ENCODE measurements at places on chromosomes 3 and 15.
A peak's percentile ranks its signal among the peaks of the same experiment; 100 is the strongest.

- DNase-seq = no peak
Observed at GRCh38 chr15:62320259-62320658, 155.2 kb upstream of the C2CD4B start.

DNA sequence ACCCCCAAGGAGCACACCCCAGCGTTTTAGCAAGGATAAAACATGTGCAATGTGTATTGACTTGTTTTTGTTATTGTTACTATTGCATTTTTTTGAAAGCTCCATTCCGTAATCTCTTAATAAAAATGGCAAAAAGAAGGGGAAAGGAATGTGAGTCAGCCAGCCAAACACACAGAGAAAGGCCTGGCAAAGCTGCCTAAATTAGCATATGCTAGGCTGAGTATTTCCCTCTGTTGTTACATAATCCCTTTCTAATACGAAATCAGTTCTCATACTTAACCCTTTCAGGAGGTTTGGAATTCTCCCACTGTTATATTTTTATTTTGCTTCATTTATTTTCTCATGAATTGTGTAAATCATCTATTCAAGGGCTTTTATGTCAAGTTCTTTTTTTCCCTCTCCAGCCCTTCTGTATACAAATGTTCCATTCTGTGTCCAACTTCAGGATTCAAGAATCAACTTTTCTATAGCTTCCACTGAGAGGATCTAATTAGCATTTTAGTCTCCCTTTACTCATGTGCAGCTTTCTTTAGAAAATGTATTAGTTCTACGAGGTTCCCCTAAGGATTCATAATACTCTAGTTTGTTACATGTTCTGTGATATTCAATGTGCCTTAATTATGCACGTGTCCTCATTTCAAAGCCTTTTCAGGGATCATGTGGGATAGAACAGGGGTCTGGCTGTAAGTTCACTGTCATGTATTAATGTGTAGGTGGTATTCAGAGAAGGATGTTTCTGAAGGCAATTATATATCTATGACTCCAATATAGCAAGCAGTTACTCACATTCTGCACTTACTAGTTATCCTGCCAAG is 9.2 kb downstream of the CADM2 start:
- DNase-seq = no peak

DNA sequence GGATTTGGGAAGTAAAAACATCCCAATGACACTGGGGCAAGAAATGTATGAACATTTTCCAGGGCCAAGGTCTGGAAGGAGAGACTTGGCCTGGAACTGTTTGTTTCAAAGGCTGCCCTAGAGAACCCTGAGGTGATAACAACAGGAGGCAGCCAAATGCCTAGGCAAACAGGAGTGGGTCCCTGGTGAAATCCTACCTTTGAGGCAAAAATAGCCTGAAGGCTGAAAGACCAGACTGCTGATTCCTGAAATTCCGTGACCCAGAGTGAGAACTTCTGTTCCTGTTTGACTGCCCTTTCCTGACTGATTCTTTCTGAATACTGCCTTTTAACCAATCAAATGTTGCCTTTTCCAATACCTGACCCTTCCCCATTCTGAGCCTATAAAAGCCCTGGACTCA is 196.4 kb downstream of the NSUN3 start:
- no peak for DNase-seq

DNA sequence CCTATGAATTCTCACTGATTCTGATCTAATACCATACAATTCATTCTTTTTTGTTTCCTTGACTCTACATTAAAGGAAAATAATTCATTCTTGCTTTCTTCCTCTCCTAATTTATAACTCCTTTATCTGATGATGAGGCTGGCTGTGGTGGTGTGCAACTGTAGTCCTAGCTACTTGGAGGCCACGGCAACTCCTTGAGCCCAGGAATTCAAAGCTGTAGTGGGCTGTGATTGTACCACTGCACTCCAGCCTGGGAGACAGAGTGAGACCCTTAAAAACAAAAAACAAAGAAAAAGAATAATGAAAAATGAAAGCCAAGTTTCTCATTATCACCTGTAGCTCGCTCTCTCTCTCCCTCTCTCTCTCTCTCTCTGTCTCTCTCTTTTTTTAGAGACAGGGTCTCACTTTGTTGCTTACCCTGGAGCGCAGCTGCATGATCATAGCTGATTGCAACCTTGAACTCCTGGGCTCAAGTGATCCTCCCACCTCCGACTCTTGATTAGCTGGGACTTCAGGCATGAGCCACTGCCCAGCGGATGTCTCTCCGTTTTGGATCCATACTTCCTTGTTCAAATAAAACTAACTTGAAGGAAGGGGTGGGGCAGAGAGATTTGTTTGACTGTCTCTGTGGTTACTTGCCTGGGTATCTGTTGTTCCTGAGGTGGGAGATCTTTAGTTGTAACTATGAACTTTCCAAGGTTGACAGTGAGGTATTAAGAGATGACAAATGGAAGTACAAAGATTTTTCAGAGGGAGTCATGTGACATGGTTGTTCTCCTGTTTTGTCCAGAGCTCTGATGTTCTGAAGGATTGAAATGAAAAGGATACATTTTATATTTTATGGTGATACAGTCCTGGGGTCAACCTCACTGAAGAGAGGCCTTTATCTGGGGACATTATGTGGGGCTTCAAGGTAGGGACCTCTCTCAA is 46.9 kb downstream of the STARD9 start:
- DNase-seq = no peak

DNA sequence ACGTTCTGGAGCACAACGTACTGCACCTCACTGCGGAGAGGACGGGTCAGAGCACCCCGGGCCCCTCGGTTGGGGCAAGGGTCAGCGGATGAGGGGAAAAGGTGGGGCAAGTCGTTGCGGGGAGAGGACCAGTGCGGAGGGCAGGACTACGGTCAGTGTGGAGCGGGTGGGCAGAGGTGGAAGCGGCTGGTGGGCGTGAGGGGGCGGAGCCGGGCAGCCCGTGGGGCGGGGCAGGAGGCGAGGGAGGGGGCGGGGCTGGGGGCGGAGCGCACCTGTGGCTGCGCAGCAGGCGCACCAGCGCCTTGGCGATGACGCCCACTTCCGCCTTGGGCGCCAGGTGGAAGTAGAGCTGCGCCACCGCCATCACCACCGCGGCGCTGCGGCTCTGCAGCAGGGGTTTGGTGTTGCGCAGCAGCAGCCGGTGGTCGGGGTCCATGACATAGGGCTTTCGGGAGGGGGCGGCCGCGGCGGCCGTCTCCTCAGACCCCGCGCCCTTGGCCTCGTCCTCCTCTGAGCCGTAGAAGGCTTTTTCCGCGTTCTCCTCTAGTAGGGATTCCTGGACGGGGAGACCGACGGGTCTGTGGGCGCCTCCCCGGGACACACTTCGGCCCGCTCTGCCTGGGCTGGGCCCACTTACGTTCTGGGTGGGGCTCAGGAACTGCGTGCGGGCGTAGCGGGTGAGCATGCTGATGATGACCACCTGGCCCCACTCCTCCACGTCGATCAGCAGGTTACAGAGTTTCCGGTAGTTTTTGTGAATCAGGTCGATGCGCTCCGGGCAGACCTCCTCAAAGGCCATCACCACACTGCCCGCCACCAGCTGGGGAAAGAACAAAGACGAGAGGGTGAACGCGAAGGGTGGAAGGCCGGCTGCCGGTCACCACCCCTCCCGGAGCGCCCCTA is 29.2 kb downstream of the AP3B2 start:
- DNase-seq = peak; percentile 67

DNA sequence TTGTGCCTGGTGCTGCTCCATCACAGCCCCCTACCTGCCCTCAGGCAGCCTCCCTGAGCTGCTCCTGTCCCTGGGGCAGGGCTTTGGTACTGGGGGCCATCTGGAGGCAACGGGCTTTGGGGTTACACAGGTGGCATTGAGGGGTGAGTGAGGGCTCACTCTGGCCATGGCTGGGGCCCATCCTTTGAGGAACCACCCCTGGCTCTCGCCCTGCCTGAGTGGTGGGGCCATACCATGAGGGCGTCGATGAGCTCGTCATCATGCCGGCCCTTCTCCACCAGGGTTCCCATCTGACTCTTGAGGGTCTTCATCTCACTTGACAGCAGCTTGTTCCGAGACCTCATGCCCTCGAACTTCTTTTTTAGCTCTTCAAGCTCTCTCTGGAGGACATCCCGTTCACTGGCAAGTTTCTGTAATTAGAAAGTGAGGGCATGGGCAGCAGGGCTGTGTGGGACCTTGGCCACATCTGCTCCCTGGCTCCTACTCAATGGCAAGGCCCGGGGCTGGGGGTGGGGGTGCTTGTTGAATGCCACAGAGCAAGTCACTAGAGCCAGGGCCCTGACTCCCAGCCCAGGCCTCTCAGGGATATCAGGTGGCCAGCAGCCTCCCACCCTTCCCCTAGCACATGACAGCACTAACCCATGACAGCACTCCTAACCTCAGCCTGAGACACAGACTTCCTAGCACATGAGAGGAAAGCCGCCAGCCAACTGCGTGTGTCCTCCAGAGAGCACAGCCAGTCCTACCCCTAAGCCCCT is 33.5 kb downstream of the CCDC13 start:
- no peak for DNase-seq

- DNase-seq = no peak
Observed at GRCh38 chr15:58332676-58333400, 99.0 kb upstream of the LIPC start.

DNA sequence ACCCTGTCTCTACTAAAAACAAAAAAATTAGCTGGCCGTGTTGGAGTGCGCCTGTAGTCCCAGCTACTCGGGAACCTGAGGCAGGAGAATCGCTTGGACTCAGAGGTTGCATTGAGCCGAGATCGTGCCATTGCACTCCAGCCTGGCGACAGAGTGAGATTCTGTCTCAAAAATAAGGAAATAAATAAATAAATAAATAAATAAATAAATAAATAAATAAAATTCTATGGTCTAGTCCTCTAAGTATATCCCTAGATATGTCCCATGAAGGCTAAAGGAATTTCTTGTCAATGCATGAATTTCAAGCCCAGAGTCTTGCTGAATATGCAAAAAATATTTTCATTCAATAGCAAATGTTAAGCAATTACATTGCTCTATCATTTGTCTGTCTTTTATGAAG is 149.0 kb downstream of the EPHA3 start:
- DNase-seq = no peak

DNA sequence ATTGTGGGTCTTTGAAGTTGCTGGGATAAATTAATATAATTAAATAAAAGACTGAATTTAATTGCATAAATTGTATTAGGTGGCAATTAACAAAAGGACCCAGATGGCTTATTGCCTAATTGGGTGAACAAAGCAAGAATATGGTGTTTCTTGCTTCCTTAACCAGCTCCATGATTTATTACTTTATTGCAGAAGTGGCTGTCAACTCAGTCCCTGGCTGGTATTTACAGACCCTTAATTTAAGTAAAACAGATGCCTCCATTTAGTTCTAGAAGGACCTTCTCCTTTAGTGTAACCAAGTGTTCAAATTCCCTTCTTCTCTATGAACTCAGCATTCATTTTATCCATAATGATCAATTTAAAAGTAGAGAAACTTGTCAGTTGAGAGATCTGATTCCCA is 35.1 kb downstream of the DPH3 start:
- no peak for DNase-seq

- DNase-seq = peak; percentile 49
Observed at GRCh38 chr3:154252759-154253638, 71.3 kb downstream of the DHX36 start.

- no peak for DNase-seq
Observed at GRCh38 chr3:88480822-88481221, 331.1 kb downstream of the C3orf38 start.

All from activated T-cell treated with anti-CD3 and anti-CD28 coated beads for 4 hours (primary cell).